Hippocampal formation (tissue), 2 donors: ENCODE measurements at places on chromosomes 11 and 22.

- DNase-seq, result no peak
Observed at GRCh38 chr11:7514099-7514591, 346 bp downstream of the PPFIBP2 start.

- DNase-seq, result no peak
Observed at GRCh38 chr11:94814272-94814976, 46.3 kb downstream of the AMOTL1 start.

DNA sequence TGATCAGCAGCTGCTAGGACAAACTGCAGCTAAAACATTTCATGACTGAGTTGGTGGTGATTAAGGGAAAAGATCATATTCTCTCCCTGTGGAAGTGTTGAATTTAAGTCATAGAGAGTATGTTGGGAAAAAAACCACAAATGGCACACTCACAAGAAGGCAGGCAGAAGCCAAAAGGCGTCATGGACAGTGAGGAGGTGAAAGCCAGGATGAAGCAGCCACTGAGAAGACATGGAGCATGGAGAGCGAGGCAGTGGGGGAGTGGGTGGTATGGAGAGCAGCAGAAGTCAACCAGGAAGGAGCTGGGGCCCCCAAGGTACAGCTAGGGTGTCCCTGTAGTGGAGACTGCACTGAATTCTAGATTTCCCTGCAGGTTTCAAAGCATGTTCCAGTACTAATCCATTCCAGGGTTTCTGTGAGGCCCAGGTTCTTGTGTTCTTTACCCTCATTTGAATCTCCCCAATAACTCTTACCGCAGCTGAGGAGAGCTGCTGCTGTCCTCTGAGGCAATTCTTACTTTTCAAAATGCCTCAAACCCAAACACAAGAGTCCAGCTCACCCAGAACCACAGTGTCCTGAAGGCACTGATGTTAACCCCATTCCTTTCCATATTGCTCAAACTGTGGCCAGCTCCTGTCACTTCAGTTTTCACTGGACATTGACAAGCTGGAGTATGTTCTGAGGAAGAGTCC is 191.8 kb upstream of the E2F8 start:
- no peak for DNase-seq

- DNase-seq, result peak; percentile 75
Observed at GRCh38 chr22:50342651-50343540, at the start of gene PPP6R2. PPP6R2 (plus strand) TSS chr22:50343327; CDS start chr22:50393909, 50,582 bp downstream.

DNA sequence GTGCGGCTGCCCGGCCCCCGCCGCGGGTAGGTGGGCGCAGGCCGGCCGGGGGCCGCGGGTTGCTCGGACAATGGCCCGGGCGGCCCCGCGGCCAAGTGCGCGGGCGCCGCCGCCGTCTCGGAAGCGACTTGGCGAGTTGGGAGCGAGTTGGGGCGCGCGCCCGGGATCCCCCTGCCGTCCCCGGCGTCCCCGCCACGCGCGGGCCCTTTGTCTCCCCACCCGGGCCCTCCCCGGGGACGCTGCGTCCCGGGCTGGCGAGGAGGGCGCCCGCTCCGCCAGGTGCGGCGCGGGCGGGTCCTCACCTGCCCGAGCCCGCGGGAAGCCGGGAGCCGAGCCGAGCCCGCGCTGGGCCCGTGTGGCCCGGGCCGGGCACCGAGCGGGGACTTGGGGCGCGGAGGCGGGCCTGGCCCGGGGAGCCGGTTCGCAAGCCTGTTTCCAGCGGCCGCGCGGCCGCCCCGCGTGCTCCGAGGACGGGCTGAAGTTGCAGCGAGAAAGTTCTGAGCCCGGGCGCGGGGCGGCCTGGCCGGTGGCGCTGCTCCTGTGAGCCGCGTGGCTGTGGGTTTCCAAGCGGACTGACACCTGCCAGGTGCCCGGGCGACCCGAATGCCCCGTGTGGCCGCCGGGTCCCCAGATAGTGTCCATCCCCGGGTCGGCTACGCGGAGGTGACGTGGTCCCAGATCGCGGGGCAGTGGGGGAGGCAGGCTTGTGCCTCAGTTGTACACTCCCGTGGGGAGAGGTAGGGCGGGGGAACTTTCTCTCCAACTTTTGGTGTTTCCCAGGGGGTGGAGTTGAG is 586 bp downstream of the LRP5 start:
- DNase-seq, result no peak

- DNase-seq, result no peak
Observed at GRCh38 chr22:38273135-38273826, 471 bp upstream of the TMEM184B start.

DNA sequence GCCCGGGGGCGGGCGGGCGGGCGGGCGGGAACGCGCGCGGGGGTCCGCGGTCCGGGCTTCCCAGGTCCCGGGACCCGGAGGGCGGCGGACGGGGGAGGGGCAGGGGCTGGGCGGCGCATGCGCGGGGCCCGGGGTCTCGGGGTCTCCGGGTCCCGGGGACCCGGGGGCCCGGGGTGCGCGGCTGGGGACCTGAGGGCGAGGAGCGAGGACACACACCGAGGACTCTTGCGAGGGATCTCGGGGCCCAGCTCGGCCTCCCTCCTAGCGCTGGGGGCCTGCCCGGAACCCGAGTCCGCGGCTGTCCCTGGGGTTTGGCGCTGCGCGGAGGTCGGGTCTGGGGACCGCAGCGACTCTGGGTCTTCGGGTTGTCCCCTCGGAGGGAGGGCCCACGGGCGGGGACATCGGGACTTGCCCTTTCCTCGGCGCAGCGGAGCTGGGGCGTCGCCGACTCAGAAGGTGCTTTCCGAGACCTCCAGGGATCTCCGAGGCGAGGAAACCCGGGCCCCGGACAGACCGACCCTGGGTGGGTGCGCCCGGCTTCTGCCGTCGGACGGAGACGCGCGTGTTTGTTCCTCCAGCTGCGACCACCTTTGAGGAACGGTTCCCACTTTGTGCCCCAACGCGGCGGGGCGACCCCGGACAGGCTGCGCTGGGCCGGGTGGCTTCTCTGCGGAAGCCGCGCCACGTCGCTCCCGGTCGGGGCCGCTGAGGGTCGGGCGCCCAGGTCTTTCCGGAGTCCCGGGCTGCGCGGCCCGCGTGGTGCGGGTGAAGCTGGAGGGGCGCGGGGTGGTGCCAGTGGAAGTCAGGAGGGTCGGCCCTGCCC is 540 bp downstream of the PPARA start:
- DNase-seq, result no peak

DNA sequence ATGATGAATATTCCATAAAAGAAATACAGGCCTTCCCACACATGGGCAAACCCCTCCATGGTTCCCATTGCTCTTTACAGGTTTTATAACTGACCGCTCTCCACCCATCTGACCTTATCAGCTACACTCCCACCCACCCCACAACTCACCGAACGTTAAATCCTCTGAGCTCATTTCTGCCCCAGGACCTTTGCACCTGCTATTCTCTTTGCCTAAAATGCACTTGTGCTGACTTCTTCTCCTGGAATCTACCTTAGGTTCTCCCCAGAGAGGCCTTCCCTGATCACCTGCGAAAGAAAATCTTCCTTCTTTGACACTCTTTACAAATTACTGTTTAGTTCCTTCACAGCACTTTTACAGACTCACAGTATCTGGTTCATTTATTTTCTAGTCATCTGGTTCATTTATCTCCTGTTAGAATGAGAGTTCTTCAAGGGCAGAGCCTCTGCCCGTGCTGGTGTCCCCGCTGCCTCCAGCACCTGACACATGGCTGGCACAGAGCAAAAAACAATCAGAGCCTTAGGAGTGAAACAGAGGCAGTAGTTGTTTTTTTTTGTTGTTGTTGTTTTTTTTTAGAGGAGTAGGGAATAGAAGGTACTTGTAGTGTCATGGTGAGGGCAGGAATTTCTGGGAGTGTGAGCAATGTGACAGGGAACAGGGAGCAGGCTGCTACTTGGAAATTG is 21.6 kb upstream of the GRK3 start:
- no peak for DNase-seq

GRCh38 chr11:28470180-28470579 is 362.0 kb downstream of the METTL15 start:
- no peak for DNase-seq

DNA sequence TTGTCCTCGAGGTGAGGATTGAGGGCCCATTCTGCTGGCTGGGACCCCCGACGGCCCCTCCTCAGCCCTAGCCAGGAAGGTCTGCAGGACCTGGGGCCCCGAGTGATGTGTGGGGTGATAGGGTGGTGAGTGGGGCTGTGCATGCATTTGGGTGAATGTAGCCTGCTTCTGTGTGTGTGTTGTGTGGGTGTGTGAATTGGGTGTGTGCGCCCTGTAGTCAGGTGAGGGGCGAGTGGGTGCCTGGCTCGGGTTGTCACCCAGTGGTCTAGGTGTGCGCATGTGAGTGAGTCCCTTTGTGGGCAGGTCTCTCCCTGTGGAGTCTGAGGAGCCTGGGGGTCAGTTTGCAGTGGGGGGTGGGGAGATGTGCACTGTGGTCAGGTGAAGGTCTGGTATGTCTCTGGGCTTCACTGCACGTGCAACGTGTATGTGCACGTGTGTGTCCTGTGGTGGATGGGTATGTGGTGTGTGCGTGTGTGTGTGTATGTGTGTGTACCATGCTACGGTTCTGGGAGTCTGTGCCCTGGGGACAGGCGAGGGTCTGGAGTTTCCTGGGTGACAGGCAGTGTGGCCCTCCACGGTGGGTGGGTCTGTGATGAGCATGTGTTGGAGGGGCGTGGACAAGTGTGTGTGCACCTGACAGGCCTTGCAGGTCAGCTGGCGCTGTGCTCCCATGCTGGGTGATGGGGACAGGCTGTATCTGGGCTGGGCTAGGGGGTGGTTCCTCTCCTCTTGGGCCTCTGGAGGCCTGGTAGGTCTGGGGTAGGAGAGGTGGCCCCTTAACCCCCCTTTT is 1.0 kb downstream of the TMEM151A start:
- DNase-seq, result no peak

- no peak for DNase-seq
Observed at GRCh38 chr11:257766-258493, 20.3 kb upstream of the NLRP6 start.

DNA sequence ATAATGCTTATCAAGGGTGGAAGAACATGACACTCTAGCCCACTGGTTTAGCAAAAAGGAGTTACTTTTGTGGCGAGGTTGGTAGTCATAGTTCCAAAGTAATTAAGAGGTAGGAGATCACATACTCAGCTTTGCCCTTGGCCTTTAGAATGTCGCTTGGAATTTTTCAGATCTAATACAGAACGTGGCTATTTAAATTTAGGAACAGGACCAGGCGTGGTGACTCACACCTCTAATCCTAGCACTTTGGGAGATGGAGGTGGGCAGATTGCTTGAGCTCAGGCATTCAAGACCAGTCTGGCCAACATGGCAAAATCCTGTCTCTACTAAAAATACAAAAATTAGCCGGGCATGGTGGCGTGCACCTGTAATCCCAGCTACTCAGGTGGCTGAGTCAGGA is 26.1 kb upstream of the ZNRF3 start:
- DNase-seq, result no peak

- DNase-seq, result no peak
Observed at GRCh38 chr22:24440270-24440717, 12.9 kb downstream of the ADORA2A start.

DNA sequence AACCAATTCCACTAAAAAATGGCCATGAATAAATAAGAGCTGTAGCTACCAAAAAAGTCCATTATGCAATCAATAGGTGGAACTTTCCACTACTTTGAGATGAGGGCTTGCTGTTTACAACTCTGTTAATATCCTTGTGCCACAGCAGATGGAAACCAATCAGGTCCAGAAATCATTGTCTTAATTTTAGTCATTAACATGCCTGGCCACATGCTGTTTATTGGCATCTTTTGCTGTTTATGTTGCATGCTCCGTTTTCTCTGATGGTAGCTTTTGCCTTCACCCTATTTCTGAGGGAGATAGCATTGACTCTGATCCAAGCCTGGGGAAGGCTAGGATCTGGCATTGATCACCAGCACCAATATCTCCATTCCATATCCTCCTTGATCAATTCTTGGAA is 192.9 kb upstream of the SEZ6L start:
- no peak for DNase-seq

DNA sequence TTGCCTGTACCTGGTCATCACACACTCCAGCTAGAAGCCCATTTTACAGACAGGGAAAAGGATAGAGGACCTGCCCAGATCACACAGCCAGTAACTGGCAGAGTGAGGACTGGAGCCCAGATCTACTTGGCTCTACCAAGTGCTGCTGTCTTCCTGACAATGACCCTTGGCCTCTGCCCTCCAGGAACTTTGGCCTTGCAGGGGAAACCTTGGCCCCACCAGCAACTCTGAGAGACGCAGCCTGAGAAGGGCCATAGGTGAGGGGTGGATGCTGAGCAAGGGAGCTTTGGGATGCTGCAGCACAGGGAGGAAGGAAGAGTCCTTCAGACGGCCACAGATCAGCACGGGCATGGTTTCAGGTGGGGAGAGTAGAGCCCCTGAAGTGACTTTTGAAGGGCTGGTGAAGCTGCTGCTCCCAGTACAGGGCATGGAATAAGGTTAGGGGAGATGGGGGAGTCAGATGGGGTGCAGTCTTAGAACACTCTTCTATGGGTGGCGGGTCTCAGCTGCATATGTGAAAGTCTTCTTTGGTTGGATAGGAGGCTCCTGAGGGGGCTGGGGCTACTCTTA is 2.0 kb upstream of the CAPN5 start:
- DNase-seq, result no peak

GRCh38 chr22:39244496-39245129 is at the start of gene PDGFB:
PDGFB (minus strand) TSS chr22:39244982; CDS start chr22:39243963, 1,019 bp downstream.
- DNase-seq, result no peak

GRCh38 chr11:115721296-115721995 is 217.2 kb upstream of the CADM1 start:
- no peak for DNase-seq

DNA sequence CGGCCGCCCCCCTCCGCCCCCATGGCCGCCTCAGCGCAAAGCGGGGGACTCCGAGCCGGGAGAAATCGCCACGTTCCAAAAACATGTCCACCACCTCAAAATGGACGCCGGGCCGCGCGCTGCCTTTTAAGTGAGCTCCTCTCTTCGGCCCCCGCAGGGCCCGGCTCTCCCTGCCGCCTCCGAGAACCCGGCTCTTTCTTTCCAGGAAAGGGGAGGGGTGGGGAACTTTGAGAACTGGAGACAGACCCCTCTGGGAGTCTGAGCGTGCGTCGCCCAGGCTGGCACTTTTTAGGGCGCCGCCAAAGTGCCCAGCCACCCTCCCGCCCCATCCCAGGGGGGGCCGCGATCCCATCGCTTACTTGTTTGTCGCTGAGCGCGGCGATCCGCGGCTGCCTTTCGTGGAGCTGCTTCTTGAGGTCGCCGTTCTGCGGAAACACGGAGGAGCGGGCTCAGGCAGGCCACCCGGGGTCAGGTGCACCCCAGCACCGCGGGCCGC is 1.6 kb downstream of the PHF21B start:
- DNase-seq, result no peak

- peak; percentile 30 for DNase-seq
Observed at GRCh38 chr11:131354251-131354701, 16.1 kb upstream of the NTM start.
